Renal cortex interstitium (tissue), 15 donors: ENCODE measurements at places on chromosomes 2 and 18. TPM values are rescaled to one million over a fixed set of nuclear protein-coding genes. Genes with fewer than 3 reads are reported as not detected.

Gene ANKRD30B
- polyA plus RNA-seq, result not detected

Gene FAM228A
- polyA plus RNA-seq, result 1.3 TPM

Gene DCDC2C
- polyA plus RNA-seq, result not detected

Gene KLHL41
- 2.1 TPM for polyA plus RNA-seq

DNA sequence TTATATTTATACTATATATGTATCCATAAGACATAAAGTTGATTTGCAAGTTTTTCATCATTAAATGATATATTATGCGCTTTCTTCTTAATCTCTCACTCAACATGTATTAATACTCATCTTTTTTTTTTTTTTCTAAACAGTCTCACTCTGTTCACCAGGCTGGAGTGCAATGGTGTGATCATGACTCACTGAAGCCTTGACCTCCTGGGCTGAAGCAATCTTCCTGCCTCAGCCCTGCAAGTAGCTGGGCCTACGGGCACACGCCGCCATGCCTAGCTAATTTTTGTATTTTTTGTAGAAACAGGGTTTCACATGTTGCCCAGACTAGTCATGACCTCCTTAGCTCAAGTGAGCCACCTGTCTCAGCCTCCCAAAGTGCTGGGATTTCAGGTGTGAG, 51.4 kb upstream of the MAP4K3 start:
- DNase-seq, result no peak

DNA sequence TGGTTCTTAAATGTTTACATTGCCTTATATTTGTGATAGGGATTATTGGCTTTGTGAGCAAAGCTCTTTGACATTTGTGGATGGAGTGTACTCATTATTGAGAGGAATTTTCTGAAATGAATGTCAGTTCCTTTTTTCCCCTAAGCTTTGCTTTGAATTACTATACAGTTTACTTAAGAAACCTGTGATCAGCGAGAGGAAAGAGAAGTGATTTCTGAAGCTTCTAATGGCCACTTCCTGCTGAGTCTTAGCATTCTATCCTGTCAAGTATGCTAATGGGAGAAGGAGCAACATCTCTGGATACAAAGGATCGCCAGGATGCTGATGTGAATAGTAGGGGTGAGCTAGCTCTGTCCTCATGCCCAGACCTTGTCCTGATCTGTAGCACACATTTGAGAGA, 47.8 kb upstream of the MGAT5 start:
- DNase-seq, result no peak
